Right ventricle myocardium inferior (tissue), 1 donor: ENCODE measurements at places on chromosomes 4 and X. TPM values are rescaled to one million over a fixed set of nuclear protein-coding genes. Genes with fewer than 3 reads are reported as not detected.

ALPK1 gene
- 5.5 TPM for total RNA-seq

DNA sequence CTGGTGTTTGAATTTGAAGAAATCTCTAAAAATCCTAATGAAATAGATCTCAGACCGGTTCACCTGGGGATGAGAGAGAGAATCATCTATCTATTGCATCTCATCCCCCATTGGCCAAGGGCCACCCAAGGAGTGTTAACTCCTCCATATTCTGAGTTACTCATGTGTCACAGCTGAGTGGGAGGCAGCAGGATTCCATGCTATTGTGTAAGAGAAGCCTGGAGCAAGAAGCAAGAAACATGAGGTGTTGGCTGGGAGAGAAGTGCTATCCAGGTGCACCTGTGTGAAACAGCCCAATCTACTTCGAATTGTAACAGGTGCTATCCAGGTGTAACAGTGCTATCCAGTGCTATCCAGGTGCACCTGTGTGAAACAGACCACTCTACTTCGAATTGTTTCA, 150.3 kb upstream of the MAOA start:
- no peak for DNase-seq

DNA sequence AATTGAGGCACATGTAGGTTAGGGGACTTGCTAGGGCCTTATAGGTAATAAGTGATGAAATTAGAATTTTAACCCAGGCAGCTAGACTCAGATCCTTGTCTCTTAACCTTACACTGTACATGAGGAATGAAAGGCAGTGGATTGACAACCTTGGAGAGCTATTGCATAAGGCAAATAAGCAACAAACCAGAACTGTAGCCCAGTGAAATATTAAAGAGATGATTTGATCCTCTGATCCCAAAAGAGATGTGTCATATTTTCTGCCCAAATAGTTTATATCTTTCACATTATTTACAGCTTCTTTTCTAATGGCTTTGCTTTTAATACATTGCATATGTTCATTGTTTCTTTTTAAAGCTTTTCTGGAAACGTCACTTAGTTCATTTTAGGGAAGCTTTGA, 252.6 kb downstream of the ANK2 start:
- no peak for DNase-seq

KIAA1210 gene
- total RNA-seq: not detected

GRCh38 chrX:149491812-149492211, 13.3 kb downstream of the IDS start:
- no peak for DNase-seq

LPAR4 gene
- total RNA-seq: 0.22 TPM

DNA sequence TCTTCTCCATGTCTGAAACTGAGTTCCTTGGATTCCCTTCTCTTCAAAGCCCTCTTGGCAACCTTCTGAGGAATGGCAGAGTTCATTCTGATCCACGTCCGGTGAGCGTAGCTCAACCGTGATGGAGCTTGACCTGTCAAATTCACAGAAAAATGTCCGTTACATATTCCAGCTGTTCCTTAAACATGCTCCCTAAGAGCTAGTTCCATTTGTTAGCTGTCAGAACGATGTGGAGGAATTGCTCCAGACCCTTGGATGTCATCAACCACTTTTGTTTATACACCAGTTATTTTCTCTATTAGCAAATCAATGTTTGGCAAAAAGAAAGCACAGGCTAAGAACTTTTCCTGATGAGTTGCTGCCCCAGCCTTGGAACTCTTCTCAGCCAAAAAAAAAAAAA, 50.1 kb downstream of the NHS start:
- no peak for DNase-seq

DNA sequence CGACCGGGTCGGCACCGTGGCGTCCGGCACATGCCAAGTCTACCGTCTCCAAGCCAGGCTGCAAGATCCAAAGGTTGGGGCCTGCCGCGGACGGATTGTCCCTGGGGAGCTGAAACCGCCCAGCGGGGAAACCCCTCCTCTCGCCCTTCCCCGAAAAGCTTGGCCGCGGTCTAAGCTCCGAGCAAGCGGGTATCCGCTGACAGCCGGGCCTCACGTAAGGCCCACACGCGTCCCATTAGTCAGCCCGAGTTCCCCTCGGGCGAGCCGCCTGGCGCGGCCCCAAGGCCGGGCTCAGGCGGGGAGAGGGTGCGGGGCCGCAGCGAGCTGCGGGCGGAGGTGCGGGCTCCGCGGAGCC, 6.8 kb upstream of the BCOR start:
- no peak for DNase-seq

HMGN5 gene
- total RNA-seq: 1.3 TPM

DNA sequence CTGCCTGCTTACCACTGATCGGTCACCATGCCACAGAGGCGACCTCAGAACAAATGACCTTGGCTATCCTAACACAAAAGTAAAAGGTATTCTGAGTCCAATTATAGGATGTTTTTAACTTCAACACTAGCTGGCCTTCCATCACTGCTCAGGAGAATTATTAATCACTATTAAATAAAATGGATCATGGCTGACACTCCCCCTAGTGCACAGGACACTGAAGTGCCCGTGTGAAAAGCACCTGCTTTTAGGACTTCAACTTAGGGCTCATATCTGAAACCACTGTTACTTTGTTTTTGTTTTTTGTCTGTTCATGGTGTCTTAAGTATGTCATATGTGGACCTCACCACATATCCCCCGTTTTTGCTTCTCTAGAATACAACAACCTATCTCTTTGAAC, 33.9 kb downstream of the STX18 start:
- no peak for DNase-seq

AFM gene
- not detected for total RNA-seq

GRCh38 chr4:177728361-177729152, 286.3 kb upstream of the AGA start:
- DNase-seq: peak; percentile 64

RAI2 gene
- total RNA-seq: 19.1 TPM

GRCh38 chrX:23659339-23659738, 8.0 kb upstream of the PRDX4 start:
- no peak for DNase-seq

TMPRSS11D gene
- total RNA-seq: not detected
